MG63 (cell line): ENCODE measurements at places on chromosomes 13 and 19. TPM values are rescaled to one million over a fixed set of nuclear protein-coding genes. Genes with fewer than 3 reads are reported as not detected.

GRCh38 chr13:113926301-113926761, 47.5 kb downstream of the C13orf46 start:
- no peak for DNase-seq

GRCh38 chr19:4097501-4097900, 26.4 kb downstream of the MAP2K2 start:
- no peak for DNase-seq

DNA sequence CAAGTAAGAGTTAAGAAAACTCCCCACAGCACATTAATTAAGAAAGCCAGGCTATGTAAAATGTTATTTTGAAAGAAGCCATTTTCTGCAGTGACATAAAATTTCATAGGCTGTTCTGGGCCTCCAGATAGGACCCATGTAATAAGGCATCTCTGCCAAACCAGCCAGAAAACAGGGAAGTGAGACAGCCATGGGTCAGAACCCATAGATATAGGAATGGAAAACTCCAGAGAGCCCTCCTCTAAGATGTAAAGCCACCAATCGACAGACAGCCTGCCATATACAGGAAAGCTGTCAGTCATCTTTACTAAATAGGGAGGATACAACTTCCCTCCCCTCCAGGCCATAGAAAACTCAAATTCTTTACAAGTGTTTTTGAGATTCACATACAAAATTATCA, 493.3 kb downstream of the COG6 start:
- DNase-seq: no peak

GRCh38 chr19:39046037-39046821, 13.9 kb upstream of the FBXO27 start:
- DNase-seq: no peak

DNA sequence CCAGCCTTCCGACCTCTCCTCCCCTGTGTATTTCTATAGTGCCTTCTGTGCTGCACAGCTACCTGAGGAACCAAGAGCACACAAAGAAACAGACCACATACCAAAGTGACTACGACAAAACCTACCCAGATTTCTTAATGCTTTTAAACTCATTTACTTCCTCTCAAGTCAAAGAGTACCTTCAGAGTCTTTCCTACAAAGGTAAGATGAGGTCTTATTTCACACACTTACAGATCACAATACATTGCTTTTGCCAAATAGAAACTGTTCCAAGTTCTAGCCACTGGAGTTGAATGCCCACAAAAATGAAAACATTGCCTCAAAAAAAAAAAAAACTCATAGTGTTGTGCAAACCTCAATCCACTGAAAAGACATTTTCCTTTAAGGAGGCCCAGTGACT, 36.4 kb downstream of the TEX26 start:
- DNase-seq: no peak

DNA sequence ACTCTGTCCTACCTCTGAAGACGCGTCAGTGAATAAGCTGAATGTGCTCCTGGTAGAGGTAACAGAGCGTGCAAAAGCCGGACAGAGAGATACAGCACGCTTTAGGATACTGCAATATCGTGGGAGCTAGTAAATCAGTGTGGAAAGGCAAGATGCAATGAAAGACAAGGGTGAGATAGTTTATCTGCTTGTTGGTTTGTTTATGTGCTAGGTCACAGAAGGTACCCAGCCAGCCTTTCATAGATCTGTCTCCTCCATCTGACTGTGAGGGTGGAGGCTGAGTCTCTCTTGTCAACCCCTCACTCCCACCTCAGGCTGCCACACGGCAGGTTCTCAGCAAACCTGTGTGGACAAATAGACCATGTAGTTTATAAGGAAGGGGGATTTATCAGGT, 904 bp upstream of the GIPC1 start:
- no peak for DNase-seq

DNA sequence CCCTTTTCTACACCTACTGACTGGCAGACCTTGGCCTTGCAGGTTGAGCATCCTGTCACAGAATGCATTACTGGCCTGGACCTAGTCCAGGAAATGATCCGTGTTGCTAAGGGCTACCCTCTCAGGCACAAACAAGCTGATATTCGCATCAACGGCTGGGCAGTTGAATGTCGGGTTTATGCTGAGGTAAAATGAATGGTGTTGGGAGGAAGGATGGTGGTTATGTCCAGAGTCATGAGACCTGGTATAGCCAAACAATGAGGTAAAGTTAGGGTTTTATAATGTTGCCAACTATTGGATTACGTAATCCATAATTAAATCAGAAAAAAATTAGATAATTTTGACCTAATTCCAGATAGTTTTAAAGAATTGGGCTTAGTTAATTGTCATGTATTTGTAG, 212.5 kb downstream of the PCCA start:
- no peak for DNase-seq

GRCh38 chr13:42883771-42884467, 102.5 kb downstream of the FAM216B start:
- no peak for DNase-seq

- no peak for DNase-seq
Observed at GRCh38 chr13:112818698-112819045, 128.8 kb downstream of the ATP11A start.

- peak; percentile 24 for DNase-seq
Observed at GRCh38 chr13:48891586-48891985, 84.1 kb upstream of the FNDC3A start.

DNA sequence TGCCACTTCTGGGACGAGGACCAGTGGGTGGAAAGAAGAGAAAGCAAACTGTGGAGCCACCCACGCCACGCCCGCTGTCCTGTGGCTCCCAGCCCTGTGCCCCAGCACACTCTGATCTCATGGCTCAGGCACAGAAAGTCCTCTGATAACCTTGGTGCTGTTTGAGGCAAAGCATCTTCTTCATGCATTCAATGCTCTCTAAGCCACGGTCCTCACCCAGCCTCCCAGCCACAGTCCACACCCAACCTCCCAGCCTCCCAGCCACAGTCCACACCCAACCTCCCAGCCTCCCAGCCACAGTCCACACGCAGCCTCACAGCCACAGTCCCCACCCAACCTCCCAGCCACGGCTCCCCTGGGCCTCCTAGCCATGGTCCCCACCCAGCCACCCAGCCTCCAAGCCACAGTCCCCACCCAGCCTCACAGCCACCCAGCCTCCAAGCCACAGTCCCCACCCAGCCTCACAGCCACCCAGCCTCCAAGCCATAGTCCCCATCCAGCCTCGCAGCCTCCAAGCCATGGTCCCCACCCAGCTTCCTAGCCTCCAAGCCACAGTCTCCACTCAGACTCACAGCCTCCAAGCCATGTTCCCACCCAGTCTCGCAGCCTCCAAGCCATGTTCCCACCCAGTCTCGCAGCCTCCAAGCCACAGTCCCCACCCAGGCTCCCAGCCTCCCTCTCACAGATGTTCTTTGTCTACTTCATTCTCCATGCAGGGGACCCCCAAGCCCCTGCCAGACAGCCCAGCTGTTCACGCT, 74.9 kb downstream of the SOX1 start:
- DNase-seq: no peak

GRCh38 chr13:45807520-45808099, 43.9 kb downstream of the SIAH3 start:
- peak; percentile 32 for DNase-seq

- no peak for DNase-seq
Observed at GRCh38 chr19:19417628-19418245, 12.3 kb downstream of the GATAD2A start.

DNA sequence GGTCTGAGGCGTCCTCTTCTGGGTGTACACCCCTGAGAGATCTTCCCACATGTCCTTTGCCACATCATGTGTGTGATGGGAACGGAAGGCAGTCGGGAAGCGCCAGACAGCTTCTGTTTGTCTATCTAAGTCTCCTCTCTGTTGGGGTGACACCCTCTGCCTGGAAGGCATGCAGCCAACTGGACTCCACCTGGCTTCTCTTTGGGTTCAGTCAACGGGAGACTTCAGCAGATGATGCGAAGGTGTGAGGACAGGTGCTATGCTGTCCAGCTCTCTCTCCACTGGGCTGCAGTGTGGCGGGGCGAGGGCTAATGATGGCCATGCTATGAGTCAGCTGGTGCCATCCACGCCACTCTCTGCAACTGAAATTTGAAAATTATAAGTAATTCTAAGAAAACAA, 14.3 kb upstream of the SBK3 start:
- no peak for DNase-seq

DNA sequence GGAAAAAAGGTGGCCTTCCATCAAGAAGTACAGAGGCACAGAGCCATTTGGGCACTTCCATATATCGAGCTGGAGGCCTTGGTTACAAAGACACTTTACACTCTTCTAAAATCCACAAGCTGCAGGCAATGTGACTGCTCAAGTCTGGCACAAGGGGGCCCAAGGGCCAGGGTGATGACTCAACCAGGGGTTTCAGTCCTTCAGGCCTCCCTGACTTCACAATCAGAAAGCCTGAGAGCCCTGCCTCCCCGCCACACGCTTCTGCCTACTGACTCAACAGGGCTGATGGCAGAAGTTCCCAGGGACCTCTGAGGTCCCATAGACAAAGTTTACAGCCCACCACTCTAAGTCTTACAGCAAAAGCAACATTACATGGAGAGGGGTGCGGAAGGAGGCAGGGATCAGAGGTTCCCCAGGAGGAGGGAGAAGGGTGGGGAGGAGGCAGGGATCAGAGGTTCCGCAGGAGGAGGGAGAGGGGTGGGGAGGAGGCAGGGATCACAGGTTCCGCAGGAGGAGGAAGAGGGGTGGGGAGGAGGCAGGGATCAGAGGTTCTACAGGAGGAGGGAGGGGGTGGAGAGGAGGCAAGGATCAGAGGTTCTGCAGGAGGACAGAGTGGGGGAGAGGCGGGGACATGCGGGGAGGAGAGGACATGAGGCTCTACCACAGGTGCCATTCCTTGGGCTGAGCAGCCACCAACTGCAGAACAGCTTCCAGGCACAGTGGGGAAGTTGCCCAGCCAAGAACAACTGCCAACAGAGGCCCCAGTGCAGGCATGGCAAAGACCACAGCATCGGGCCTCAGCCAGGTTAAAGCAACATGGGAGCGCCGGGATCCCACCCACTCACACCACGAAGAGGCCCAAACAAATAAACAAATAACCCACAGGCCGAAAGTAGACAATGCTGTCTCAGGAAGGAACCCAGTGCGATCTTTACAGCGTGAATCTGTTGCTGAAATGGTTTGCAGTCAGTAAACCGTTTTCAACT, 52.0 kb downstream of the SLC7A1 start:
- peak; percentile 83 for DNase-seq

- peak; percentile 81 for DNase-seq
Observed at GRCh38 chr19:48190288-48190884, 19.9 kb downstream of the ZSWIM9 start.

Gene PLK5
- not detected in 2 replicates for total RNA-seq

Gene ANKLE1
- 0.10 and 0.46 TPM in 2 replicates for total RNA-seq

Gene PNMA8A
- total RNA-seq: 0.22 and 0.46 TPM in 2 replicates

Gene SKA3
- 13.3 and 18.5 TPM in 2 replicates for total RNA-seq

Gene PGLYRP2
- total RNA-seq: not detected in 2 replicates
